Pancreas (tissue), 10 donors: ENCODE measurements at places on chromosomes 2 and 18.

DNA sequence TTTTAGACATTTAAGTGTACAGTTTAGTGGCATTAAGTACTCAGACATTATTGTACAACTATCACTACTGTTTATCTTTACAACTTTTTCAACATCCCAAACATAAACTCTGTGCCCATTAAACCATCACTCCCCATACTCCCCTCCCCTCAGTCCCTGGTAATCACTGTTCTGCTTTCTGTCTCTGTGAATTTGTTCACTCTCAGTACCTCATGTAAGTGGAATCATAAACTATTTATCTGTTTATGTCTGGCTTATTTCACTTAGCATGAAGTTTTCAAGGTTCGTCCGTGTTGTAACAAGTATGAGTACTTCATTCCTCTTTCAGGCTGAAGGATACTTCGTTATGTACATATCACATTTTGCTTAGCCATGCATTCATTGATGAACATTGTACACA, 9.8 kb upstream of the RUFY4 start:
- no peak overlapping the region for H3K4me3 ChIP-seq
- H3K27ac ChIP-seq, result no peak overlapping the region
- no peaks in the 10 kb centered on the region for H3K27me3 ChIP-seq
- no peaks in the 10 kb centered on the region for H3K36me3 ChIP-seq
- DNase-seq, result no peak
- no peaks in the 10 kb centered on the region for H3K4me1 ChIP-seq

DNA sequence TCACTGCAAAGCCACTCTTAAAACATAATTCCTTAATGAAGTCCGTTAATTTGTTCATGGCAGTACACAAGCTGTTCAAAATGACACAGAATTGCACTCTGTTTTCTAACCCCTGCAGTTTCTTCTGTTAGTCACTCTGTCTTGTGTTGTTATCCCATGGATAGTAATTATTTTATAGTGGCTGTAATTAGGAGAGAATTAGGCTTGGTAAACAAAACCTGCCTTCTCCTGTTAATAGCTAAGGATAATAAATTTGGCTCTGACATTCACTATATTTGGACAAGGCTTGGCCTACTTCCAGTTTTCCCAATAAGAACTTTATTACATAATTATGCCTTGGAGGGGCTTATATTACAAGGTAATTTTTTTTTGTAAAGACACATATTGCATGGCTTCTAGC, 330.3 kb upstream of the FIGN start:
- DNase-seq, result no peak
- no peaks in the 10 kb centered on the region for H3K27me3 ChIP-seq
- H3K4me1 ChIP-seq, result no peaks in the 10 kb centered on the region
- H3K36me3 ChIP-seq, result no peaks in the 10 kb centered on the region

DNA sequence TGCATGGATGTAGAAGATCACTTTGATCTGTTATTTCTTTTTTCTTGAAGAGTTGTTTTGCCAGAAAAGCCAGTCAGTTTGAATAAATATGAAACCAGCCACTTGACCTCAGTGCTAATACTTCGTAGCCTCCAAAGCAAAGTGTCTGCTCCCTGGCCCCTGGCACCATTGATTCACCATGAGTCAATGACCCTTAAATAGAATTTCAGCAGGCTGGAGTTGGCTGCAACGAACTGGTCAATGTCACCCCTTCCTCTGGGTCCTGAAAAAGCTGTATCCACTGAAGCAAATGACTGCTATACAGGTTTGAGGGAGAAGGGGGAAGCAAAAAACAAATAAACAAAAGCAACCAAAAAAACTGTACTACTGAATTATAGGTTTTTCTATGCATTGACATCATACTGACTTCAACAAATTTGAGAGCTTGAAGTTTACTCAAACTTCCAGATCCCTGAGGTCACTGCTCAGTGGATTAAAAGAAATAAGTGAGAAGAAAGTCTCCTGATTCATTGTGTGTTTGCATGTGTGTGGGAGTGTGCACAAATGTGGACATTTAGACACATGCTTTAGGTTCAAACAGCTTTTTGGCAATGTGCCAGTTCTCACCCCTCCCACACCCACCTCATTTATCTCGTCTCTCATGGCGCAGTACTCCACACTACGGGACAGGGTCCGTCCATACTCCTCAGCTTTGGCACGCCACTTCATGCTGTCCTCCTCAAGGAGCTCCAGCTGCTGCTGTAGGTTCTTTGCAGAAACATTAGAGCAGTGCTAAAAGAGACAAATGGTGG, 58.1 kb upstream of the TTN start:
- H3K27ac ChIP-seq, result no peak overlapping the region
- DNase-seq, result no peak
- peaks cover 8% of the 10 kb centered on the region for H3K4me1 ChIP-seq
- no peaks in the 10 kb centered on the region for H3K27me3 ChIP-seq
- no peaks in the 10 kb centered on the region for H3K36me3 ChIP-seq

DNA sequence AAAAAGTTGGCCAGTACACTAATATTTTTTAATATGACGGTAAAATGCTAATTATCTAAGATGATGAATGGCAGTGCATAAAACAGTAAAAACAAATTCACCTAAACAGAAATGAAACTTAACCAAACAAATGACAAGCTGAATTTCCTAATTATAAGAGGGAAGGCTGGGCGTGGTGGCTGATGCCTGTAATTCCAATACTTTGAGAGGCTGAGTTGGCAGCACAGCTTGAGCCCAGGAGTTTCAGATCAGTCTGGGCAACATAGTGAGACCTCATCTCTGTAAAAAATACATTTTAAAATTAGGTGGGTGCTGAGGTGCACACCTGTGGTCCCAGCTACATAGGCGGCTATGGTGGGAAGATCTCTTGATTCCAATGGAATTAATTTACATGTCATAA, 120.1 kb downstream of the USP34 start:
- no peaks in the 10 kb centered on the region for H3K27me3 ChIP-seq
- H3K4me1 ChIP-seq, result no peaks in the 10 kb centered on the region
- no peak for DNase-seq

DNA sequence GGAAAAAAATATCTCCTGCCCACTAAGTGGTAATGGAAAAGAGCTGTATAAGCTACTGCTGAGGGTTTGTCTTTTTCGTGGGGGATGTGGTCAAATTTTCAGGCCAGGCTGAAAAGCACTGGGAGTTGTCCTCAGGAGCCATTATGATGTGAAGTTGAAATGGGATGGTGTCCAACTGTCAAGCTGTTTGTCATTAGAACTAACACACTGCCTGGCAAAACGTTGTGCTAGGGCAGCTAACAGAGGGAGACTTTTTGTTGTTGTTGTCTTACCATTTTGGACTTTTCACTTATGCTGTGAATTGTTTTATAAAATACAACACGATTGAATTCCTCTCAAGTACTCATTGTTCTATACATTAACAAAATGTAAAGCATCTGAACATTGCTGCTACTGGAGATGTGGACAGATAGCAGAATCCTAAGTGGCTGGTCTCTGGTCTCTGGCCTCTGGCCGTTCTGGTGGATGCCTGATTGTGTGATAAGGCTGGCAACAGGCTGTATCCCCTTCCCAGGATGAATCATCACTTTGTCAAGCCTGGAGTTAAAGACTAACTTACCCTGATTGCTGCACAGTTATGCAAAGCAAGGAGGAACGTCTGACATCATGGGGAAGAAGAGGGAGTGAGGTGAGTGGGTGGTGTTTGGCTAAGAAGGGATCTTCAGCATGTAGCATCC, 2.3 kb downstream of the MYO1B start:
- peak; percentile 37 for DNase-seq
- peaks cover 20% of the 10 kb centered on the region for H3K4me1 ChIP-seq
- H3K27me3 ChIP-seq, result no peaks in the 10 kb centered on the region
- peak overlapping the region; percentile 27 for H3K27ac ChIP-seq

GRCh38 chr2:160994141-160995002, 165.9 kb upstream of the TANK start:
- no peaks in the 10 kb centered on the region for H3K36me3 ChIP-seq
- H3K4me1 ChIP-seq, result peaks cover 5% of the 10 kb centered on the region
- peak overlapping the region; percentile 53 for H3K27ac ChIP-seq
- DNase-seq, result peak; percentile 29
- H3K27me3 ChIP-seq, result no peaks in the 10 kb centered on the region

- no peaks in the 10 kb centered on the region for H3K4me1 ChIP-seq
- no peak overlapping the region for H3K27ac ChIP-seq
- H3K36me3 ChIP-seq, result no peaks in the 10 kb centered on the region
- no peaks in the 10 kb centered on the region for H3K27me3 ChIP-seq
- DNase-seq, result no peak
- H3K4me3 ChIP-seq, result no peak overlapping the region
Observed at GRCh38 chr2:989781-990467, 39.3 kb downstream of the SNTG2 start.
